ENCODE measurements at places on chromosomes 12 and 14.

DNA sequence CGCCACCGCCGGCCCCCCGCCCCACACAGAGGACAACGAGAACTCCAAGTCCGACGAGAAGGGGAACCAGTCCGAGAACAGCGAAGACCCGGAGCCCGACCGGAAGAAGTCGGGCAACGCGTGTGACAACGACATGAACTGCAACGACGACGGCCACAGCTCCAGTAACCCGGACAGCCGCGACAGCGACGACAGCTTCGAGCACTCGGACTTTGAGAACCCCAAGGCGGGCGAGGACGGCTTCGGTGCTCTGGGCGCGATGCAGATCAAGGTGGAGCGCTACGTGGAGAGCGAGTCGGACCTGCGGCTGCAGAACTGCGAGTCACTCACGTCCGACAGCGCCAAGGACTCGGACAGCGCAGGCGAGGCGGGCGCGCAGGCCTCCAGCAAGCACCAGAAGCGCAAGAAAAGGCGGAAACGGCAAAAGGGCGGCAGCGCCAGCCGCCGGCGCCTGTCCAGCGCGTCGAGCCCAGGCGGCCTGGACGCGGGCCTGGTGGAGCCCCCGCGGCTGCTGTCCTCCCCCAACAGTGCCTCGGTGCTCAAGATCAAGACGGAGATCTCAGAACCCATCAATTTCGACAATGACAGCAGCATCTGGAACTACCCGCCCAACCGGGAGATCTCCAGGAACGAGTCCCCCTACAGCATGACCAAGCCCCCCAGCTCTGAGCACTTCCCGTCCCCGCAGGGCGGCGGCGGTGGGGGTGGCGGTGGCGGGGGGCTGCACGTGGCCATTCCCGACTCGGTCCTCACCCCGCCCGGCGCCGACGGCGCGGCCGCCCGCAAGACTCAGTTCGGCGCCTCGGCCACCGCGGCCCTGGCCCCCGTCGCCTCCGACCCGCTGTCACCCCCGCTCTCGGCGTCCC, 150.9 kb downstream of the EGLN3 start:
- DNase-seq, result no peak

- no peak for DNase-seq
Measured at GRCh38 chr14:52055167-52055566, 13.7 kb downstream of the NID2 start.

DNA sequence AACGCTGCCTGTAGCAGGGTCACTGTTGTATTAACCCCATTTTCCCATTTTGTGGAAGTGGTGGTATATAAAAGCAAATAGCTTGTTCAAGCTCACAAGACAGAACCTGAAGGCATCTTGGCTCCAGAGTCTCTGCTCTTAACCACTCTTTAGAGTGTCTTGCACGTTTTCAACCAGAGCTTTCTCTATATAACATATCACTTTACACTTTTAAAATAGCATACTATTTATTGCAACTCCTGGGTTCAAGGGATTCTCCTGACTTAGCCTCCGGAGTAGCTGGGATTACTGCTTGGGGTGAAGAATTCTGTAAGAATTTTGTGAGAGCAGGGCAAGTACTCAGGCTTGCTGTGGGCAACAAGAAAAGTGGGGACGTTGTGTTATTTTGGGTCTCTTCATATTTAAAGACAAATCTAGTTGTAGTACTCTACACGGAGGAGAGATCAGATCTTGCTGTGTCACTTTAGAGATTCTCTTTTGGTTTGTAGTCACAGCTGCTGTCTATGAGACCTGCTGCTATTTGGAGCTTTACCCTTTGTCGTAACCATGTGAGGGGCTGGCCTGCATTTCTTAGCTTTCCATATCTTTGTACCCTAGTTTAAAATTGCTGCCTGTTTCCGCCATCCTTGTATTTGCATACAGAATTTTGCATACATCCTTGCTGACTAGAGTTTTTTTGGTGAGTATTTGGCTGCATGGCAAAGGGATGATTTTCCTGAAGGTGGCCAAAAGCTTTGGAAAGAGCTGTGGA, 40.7 kb downstream of the WDR20 start:
- no peak for DNase-seq

DNA sequence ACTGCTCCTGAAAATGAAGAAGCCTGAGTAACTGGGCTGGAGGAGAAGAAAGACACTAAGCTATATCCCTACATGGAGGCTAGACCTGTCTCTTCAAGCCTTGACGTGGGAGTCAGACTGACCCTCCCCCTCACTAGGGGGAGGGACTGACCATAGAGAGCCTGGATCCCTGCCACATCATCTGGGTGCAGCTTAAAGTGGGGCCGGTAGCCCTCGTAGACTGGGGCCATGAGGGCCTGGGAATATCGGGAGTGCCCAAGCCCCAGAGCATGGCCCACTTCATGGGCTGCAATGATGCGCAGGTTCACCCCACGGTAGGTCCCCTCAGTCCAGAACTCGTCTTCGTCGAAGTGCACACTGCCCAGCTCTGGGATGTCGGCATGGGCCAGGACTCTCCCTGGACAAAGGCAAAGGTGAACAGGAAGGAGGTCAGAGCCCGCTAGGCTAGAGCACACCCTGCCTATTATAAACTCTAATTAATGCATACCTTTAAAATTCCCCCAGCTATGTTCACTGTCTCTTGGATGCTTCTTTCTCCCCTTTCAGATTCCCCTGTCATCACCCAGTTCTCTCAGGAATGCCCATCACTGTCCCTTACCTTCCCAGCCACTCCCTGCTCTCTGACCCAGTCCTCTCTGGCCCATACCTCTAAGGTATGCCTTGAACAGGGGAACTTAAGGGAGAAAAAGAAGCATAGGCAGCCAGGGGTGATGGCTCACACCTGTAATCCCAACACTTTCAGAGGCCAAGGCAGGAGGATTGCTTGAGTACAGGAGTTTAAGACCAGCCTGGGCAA, 3.2 kb downstream of the MMP19 start:
- DNase-seq, result no peak

DNA sequence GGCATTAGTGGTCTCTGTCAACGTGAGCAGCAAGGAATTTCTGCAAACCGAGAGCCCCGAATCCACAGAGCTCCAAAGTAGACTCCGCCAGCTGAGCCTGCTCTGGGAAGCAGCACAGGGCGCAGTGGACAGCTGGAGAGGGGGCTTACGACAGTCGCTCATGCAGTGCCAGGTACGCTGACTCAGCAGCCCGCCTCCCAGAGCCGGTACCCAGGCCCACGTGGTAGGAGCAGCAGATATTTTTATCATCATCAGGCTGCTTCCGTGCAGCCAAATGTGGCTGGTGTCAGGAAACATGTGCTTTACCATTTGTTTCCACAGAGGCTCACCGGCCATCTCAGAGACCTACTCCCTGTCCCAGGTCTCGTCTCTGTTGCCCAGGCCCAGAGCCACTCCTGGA, 73.7 kb downstream of the ESR2 start:
- DNase-seq, result no peak

DNA sequence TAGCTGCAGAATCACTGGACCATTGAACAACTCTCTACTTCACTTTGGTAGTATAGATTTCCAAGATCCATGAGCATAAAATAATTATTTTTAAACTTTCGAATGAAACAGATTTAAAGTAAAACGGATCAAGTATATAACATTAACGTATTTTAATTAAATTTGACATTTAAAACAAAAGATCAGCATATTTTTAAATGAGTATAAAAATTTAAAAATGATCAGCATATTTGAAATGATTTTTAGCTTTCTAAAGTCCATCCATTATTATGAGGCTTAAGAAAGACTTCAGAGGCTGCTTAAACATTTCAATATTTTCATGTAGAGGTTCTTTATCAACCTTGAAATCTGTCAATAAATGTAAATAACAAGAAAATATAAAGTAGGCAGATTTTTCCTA, 5.2 kb upstream of the USP15 start:
- DNase-seq, result no peak

DNA sequence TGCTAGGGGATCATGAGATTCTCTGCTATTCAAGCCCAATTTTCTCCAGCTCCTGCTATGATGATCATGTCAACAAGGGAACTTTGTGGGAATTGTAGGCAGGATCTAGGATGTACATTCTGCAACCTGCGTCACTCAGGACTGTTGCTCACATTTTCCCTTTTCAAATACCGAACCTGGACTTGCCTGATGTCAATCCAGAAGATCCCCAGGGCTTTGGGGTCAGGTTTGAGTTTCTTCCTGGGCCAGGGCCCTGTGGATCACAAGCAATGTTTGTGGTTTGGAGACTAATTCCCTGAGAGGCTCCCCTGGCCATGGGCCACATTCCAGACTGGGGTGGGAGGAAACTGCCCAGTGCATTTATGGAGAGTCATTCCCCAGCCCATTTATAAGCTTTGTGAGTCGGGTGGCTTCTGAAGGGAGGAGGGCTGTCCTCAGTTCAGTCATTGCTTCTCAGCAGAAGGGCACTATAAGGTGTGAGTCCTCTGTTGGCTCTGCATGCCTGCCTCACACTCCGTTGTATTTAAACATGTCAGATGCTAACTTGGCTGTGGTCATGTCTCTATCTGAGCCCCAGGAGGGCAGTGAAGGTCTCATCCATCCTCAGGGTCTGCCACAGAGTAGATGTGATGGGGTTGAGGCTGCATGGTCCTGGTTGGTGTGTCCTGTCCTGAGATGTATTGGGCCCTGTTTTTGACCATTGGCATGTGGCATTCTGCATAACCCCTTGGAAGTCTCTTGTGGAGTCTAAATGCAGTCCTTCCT, 6.5 kb downstream of the KRT86 start:
- DNase-seq, result no peak

- DNase-seq, result no peak
Measured at GRCh38 chr12:52156311-52156710, 35.5 kb downstream of the KRT80 start.

GRCh38 chr12:87813476-87814234, 215.5 kb downstream of the C12orf50 start:
- DNase-seq, result no peak

- DNase-seq, result no peak
Measured at GRCh38 chr12:67042697-67043131, 226.4 kb upstream of the CAND1 start.

GRCh38 chr12:77352946-77353345, 287.6 kb upstream of the E2F7 start:
- DNase-seq, result no peak

- no peak for DNase-seq
Measured at GRCh38 chr14:33805593-33805992, 145.3 kb downstream of the EGLN3 start.

- DNase-seq, result no peak
Measured at GRCh38 chr12:122887819-122888212, 8.1 kb downstream of the VPS37B start.

GRCh38 chr12:67669934-67670631, 21.5 kb downstream of the DYRK2 start:
- no peak for DNase-seq

DNA sequence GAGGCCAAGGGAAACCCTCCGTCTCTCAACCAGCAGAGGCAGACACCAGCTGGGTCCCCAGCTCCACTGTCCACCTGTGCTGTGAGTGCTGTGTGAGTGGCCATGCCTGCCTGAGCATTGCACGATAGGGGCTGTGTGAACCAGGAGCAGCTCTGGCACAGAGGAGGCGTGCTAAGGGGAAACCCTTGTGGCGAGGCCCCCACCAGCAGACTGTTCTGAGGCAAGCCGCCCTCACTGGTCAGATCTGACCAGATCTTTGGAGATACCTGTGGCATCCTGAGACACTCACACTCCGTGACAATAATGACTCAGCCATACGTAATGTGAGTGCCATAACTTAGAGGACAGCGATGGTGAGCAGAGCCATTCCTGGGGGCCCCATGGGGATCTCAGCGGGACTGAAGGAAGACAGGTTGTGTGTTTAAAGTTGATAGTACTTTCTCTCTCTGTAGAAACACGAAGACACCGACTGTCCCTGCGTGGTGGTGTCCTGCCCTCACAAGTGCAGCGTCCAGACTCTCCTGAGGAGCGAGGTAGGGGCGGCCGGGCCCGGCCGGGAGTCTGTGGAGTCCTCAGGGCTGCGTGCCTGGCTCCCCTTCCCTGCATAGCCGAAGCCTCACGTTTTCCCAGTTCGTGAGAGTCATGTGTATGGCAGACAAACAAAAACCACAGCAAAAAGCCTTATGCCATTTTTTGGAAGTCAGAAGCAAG, 36.6 kb upstream of the AMN start:
- no peak for DNase-seq

GRCh38 chr12:51751661-51752060, 96.9 kb downstream of the FIGNL2 start:
- DNase-seq, result no peak

DNA sequence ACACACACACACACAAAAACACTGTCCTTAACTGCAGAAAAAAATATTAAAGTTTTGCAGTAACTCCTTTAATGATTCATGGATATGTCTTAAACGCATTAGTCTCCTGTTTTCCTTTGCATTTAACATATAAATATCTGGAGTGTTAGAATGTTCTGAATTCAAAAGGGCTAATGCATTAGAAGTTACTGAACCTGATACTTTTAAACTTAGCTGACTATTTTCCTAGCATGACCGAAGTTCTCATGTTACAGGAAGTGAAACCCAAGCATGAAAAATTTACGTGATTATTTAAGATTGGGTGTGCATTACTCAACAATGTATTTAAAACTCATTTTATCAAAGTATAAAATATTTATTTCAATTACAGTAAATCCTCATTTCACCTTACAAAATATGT, 791.2 kb downstream of the FLRT2 start:
- DNase-seq, result no peak

- no peak for DNase-seq
Measured at GRCh38 chr12:97924122-97924521, 461.5 kb downstream of the RMST start.

GRCh38 chr14:78164226-78164853, 5.8 kb upstream of the NRXN3 start:
- no peak for DNase-seq

DNA sequence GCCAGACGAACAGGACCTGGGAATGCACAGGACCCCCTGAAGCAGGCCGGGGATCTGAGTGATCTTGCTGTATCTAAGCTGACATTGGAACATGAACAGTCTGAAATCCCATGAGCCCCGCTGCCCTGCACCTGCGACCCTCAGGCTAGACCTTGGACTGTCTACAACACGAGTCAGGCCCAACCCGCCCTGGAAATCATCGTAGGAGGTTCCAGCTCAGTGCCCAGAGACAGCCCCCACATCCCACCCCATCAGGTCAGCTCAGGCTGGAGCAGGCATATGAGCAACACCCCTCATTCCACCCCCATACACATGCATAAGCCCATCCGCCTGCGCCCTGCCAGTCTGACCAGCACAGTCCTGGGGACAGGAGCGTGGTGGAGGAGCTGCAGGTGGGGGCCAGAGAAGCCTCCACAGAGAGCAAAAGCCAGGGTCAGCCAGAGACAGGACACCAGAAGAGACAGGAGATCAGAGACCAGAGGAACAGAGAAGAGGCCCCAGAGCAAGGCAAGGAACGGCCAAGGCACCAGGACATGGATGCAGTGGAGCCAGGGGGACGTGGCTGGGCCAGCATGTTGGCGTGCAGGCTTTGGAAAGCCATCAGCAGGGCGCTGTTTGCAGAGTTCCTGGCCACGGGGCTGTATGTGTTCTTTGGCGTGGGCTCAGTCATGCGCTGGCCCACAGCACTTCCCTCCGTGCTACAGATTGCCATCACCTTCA, at the start of gene AQP6:
Gene AQP6 (plus strand): TSS at position 307 of the 720 bp plus-strand sequence. CDS start 227 bp downstream, at position 534.
- DNase-seq, result no peak

GRCh38 chr12:1094714-1095113, 103.7 kb downstream of the ERC1 start:
- DNase-seq, result no peak

GRCh38 chr12:42240131-42240750, 2.2 kb upstream of the YAF2 start:
- no peak for DNase-seq
